ENCODE measurements at places on chromosomes 2 and 18.

GRCh38 chr2:241070361-241070760, 31.7 kb downstream of the MTERF4 start:
- no peak for DNase-seq

DNA sequence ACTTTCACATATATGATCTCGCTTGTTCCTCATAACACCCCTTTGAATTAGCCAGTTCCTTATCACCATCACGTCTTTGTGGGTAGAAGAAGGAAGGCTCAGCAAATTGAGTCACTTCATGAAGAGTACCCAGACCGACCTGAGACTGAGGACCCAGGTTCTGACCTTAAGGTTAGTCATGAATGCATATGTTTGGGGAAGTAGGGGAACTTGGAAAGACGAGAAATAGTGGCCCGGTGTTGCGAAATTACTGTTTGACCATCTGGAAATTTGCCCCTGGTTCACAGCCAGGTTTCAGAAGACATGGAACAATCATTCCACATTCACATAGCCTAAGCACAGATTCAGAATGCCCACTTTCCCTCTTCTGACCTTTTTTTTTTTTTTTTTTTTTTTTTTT, 59.8 kb downstream of the MEIS1 start:
- no peak for DNase-seq

DNA sequence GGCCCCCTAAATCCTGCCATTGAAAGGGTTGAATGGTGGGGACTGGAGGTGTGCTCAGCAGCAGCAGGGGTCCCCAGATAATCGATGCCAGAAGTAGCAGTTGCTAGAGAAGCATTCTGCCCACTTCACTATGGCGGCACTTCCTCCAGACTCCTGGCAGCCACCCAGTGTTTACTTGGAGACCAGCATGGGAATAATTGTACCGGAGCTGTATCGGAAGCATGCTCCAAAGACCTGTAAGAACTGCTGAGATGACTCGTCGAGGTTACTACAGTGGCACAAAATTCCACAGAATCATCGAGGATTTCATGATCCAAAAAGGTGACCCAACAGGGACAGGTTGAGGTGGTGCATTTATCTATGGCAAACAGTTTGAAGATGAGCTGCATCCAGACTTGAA, 11.0 kb upstream of the GAREM2 start:
- no peak for DNase-seq

DNA sequence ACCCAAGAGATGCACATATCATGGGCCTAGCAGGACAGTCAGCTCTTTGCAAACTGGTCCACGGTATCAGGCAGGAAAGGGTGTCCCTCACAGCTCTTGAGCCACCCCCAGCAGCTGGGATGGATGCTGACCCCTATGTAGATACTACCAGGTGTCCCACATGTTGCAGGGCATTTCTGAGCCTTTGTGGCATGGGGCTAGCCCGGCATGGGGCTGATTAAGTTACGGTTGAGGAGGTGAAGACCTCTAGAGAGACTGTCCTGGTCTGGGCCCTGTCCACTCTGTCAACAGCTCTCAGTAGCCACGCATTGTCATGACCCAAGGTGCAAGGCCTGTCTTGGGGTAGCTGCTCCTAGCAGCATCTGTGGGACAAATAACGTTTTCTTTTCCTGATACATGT, 6.7 kb downstream of the LDLRAD4 start:
- DNase-seq: no peak

- no peak for DNase-seq
Observed at GRCh38 chr2:187208199-187208785, 239.8 kb downstream of the CALCRL start.

- DNase-seq: no peak
Observed at GRCh38 chr18:11283479-11284161, 134.3 kb upstream of the PIEZO2 start.

GRCh38 chr18:62209046-62209445, 22.0 kb downstream of the RELCH start:
- no peak for DNase-seq

GRCh38 chr2:74528600-74529356, 728 bp downstream of the AUP1 start:
- DNase-seq: no peak

DNA sequence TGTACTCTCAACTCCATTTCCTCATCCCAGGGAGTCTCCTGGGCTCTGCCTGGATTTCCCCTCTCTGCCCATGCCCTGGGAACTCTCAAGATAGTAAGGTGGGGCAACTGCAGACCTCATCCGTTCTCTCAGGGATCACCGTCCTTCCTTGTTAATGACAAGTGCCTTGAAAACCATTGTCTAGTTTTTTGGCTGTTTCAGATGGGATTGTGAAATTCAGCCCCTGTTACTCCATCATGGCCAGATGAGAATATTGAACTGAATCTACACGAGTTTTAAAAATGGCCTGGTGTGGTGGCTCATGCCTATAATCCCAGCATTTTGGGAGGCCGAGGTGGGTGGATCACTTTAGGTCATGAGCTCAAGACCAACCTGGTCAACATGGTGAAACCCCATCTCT, 665 bp upstream of the HRH4 start:
- no peak for DNase-seq

DNA sequence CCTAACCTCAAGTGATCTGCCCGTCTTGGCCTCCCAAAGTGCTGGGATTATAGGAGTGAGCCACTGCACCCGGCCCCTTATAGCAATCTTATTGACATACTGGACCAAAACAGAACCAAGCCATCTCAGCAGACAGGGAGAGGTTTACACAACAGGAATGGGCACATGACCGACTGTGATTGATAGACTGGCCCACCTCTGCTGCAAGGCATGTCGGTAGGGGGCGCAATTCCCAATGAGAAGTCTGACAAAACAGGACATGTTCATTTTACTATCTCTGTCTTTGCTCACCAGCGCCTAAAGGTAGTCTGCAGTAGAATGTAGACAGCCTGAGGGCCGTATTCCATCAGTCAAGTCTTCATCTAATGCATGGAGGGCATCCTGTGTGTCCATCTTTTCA, 2.0 kb downstream of the LYPD6B start:
- DNase-seq: peak; percentile 27

DNA sequence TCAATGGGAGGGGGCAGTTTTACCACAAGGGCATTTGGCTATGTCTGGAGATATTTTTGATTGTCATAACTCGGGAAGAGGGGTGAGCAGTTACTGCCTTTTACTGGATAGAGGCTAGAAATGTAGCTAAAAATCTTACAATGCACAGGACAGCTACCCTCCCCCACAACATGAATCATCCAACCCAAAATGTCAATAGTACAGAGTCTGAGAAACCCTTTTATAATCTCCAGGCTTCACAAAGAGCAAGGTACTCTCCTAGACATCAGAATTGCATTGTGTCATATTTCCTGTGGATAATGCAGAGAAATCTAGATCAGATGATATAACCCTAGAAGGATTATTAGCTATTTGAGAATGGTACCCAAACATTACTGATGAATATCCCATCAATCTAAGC, 277.1 kb upstream of the NRP2 start:
- DNase-seq: no peak
